ENCODE measurements at places on chromosomes 2 and 18.

DNA sequence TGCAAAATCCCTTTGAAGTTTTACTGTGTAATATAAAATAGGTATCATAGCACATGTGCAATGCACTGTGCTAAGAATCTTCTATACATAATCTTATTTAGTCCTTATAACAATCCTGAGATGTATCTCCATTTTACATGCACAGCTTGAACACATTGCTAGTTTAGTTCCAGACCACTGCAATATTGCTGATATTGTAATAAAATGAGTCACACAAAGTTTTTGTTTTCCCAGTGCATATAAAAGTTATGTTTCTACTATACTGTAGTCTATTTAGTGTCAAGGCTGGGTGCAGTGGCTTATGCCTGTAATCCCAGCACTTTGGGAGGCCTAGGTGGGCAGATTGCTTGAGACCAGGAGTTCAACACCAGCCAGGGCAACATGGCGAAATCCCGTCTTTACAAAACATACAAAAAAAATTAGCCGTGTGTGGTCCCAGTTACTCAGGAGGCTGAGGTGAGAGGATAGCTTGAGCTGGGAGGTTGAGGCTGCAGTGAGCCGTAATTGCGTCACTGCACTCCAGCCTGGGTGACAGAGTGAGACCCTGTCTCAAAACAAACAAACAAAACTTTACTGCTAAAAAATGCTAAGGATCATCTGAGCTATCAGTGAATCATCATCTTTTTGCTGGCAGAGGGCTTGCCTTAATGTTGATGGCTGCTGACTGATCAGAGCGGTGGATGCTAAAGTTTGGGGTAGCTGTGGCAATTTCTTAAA is 1.7 kb upstream of the USP14 start:
- no peak for DNase-seq

DNA sequence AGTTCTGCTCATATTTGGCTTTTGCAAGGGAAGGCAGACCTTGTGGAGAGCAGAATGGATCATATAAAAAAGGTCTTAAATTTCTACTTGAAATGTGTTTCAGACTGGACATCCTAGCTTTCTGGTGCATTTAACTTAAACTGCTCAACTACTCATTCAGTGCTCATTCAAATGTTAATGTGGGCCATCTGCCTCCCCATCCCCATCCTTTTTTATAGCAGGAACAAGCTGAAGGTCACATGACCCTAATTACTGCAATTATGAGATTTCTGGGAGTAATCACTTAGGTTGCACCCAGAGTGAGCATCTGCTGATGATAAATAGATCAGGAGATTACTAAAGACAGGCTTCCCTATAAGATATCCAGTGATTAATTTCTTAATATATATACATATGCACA is 96.1 kb downstream of the MAP2 start:
- DNase-seq = no peak

DNA sequence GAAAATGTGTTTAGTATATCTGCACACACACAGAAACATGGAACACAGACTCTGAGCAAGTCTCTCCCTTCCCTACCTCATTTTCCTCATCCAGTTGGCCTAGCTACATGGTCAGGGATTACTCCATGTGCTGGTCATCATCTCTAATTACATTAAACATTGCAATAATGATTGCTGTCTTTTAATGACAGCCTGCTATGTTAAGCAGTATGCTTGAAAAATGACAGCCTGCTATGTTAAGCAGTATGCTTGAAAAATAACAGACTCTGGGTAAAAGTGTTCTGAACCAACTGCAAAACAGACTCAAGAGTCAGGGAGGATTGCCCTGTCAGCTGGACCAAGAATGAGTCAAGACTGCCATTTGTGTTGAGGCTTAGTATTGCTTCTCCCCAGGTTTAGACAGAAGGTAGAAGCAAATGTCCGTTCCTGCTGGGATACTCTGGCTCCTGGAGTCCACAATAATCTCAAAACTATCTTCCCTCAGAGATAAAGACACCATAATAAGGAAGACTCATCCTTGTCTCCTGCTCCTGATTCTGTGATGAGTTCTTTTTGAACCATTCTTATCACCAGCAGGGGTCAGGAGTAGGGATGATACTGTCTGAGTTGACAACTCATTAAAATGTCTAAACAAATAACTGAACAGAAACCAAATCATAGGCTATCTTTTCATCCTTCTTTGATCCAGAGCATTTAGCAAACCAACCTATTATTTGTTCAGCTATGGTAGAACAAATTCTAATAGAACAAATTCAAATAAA is 57.7 kb downstream of the CCDC93 start:
- DNase-seq = no peak

DNA sequence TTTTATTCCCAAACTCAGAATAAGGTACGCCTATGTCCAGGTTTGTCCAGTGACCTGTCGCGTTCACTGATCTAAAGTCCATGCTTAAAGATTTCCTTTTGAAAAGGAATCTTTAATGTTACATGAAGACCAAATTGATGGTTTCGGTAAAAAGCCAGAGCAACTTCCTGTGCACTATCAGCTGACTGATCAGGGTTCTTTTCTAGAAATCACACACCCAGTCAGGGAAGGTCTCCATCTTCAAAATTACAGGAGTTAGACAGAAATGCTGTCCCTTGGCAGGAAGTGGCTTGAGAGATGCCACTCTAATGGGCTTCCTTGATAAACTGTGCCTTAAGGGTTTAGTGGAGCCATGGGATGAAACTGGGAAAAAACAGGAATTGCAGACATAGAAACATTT is 14.7 kb upstream of the ARHGAP25 start:
- no peak for DNase-seq

- no peak for DNase-seq
These were observed 30.1 kb downstream of the FHOD3 start for GRCh38 chr18:36327352-36328316.

GRCh38 chr2:238081561-238081960 is 18.6 kb upstream of the ESPNL start:
- no peak for DNase-seq

Data from fibroblast of skin of left quadriceps (primary cell).